ENCODE measurements at places on chromosomes 6 and 20.

DNA sequence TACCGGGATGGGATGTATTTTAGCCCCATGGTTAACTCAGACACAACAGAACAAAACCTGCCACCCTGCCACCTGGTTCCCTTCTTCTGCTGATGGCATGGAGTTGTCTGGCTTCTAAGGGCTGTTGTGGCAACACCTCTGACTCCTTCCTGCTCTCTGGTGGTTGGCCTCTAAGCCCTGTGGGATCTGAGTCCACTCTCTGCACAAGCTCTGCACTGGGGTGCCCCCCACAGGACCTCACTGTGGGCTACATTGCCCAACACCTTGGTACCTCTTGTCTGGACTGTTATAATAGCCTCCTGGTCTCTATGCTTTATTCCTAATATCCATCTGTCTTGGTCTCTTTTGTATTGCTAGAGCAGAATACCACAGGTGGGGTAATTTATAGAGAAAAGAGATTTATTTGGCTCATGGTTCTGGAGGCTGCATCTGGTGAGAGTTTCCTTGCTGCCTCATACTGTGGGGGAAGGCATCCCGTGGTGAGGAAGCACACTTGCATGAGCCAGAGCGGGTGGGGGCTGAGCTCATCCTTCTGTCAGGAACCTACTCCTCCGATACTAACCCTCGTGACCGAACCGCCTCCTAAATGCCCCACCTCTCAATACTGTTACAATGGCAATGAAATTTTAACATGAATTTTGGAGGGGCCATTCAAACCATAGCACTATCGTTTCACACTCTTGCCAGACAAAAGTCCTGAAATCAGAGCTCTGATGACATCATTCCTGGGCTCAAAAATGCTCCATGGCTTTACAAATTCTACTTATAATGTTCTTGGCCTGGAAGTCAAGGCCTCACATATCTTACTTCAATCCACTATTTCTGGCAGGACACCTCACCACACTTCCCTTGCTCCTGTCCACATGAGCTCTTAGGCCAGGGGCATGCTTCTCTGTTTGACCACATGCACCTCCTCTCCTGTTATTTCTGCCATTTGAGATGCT is 127.2 kb downstream of the PAX1 start:
- DNase-seq, result no peak

DNA sequence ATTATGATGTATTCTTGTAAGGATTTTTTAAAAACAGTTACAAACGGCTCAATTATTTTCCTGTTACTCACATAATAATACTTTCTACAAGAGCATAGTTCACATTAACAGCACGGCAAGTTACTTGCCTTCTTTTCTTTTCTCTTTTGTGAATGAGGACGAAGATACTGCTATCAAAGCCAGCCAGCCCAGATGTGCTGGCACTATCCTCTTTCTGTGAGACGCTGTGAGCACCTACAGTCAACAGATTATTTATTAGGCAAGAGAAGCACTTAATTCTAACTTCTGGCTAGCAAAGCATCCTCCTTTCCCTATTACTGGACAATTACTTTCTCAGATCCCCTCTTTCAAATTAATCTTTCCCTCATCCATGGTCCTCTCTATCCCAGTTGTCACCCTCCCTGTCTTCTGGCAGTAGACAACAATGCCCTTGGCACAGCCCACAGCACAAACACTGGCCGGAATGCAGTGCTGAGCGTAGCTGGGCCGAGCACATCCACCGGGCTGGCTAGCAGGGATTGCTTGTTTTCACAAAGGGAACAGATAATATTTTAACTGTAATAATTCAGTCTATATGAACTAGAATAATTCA is 262.1 kb downstream of the FOXC1 start:
- no peak for DNase-seq

GRCh38 chr6:108574457-108575141 is 13.9 kb downstream of the FOXO3 start:
- DNase-seq, result no peak

GRCh38 chr6:157131250-157131649 is 192.1 kb downstream of the TMEM242 start:
- DNase-seq, result no peak

DNA sequence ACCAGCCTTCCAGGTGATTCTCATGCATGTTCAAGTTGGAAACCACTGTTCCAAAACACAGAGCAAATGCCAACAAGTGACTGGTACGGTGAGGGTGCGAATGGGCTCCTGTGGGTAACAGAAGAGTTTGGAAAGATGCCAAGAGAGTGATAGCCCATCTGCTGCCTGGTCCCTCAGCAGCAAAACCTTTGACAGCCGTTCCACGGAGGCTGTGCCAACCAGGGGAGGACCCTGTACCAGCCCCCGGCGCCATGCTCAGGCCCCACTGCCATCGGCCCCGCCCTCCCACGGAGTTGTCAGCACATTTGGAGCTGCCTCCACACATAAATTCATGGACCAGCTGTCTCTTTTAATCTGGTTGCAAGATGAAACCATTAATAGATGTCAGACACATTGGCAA is 4.4 kb upstream of the PTPRT start:
- DNase-seq, result no peak

- no peak for DNase-seq
These were observed 291.8 kb downstream of the RNGTT start for GRCh38 chr6:88671624-88672023.

- no peak for DNase-seq
These were observed 6.9 kb downstream of the RSPO4 start for GRCh38 chr20:995170-995569.

DNA sequence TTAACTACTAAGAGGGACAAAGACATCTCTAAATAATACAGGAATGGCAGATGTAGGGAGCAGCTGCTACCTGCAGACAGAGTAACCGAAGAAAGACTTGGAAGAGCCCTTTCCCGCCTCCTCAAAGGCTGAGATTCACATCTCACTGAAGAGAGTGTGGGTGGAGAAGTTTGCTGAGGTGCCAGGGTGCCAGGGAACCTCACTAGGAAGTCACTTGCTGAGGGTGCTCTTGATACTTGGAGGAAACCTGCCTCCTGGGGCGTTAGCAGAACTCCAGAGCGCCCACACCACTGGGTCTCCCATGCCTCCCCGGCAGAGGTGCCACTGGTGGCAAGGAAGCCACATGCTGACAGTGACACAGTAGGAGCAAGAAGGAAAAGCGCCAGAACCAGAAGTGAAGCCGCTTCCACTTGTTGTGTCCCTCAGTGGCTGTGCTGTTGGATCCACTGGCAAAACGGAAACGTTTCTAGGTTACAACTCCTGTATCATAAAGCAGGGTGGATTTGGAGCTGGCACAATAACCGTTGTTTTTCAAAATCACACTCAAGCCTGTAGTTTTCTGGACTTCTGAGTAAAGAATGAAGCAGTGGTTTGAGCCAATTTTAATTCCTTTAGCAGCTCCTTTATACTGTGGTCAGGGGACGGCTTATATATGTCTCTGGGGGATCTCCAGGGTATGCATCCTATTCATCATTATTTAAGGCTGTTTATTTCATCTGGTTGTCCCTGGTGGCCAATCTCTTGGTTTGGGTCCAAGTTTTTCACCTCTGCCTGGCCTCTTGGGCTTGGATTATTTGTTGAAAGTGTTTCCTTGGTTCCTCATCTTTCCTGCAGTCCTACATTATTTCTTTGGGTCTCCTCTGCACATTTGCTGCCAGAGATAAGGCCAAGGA is 64.5 kb downstream of the CDC5L start:
- no peak for DNase-seq

- no peak for DNase-seq
These were observed 5.3 kb downstream of the POPDC3 start for GRCh38 chr6:105174512-105174911.

- DNase-seq, result no peak
These were observed 1.4 kb downstream of the PIM1 start for GRCh38 chr6:37171201-37171969.

DNA sequence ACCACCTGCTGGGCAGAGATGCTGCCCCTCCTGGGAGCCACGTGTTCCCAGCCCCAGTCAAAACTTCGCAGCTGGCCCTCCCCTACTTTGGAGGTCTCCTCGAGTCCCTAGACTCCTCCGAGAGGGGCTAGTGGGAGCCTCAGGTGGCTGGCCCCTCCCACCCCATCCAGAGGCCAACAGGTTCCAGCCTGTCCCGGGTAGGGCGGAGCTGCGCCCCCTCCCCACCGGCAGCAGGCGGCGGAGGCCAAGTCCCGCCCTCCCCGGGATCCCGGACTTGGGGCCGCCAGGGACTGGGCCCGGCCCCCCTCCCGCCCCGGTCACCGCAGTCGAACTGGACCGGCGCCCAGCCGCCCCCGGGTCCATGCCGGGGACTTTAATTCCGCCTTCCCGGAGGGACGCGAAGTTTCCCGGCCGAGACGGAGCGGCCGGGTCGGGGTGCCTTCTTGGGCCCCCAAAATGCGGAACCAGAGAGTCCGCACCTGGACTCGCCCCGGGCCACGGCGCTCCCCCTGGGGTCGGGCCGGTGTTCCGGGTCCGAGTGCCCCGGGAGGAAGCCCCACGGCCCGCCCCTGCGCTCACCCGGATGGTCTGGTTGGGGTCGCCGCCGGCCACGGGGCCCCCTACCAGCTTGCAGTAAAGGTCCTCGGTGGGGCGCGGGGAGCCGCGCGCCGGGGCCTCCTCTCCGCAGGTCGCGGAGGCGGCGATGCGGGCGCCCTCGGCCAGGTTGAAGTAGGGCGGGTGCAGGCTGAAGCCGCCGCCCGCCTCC is 559 bp downstream of the LAMA5 start:
- DNase-seq, result no peak

DNA sequence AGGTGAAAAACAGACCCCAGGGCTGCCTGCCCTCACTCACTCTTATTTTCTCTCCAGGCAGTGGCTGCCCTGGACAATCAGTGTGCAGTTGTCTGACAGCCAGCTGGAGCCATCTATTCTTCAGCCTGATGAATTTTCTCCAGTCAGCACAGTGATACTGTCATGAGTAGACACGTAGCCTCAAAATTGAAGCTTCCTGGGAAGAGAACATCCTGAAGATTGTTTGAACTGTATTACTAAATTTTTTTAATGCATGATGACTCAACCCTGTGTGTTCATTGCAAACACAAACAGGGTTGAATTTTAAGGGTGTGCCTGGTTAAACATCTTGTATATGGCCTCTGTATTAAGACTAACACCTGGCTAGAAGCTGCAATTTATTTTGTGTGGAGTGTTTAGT is 49.8 kb upstream of the STXBP5 start:
- no peak for DNase-seq

DNA sequence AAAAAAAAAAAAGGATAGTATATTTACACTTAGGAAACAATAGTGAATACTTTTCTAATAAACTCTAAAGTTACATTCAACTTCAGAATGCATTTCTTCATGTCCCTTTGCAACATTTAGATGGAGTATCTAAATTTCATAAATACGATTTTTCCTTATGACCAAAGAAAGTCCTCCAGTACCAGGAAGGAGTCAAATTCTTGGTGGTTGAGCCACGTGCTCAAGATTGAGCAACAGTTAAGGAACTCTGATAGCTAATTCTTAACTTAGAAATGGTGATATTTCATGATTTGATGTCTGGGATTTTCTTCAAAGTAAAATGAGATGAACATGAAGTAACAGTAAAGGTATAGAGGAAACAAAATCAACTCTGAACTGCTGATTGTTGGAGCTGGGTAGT is 92.7 kb downstream of the SASH1 start:
- no peak for DNase-seq

- DNase-seq, result no peak
These were observed 13.0 kb downstream of the RIPOR3 start for GRCh38 chr20:50678169-50678898.

DNA sequence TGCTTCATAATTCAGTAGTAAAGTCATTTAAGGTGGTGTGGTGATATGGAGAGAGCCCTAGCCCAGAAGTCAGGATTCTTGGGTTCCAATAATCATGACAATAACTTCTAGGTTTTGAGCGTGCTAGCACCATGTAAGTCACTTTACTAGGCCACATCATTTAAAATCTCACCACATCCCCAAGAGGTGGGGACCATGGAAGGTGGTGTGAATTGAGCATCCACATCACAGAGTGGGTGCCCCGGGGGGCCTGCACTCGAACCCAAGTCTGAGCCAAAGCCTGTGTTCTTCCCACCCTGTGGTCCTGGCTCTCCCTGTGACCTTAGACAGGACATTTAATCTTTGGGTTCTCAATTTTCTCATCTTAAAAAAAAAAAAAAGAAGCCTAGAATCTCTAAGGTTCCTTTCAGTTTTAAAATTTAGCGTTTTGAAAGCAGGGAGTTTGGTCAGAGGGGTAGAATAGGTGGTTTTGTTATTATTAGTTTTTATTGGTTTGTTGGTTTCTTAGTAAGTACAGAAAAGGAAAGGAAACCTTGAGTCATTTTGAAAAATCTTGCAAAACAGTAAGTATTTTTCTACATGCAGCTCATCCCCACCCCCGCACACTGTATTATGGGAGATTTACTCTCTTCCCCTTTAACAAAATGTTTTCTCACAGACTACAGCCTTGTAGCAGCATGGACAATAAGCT is 26.4 kb downstream of the ARMC2 start:
- no peak for DNase-seq

DNA sequence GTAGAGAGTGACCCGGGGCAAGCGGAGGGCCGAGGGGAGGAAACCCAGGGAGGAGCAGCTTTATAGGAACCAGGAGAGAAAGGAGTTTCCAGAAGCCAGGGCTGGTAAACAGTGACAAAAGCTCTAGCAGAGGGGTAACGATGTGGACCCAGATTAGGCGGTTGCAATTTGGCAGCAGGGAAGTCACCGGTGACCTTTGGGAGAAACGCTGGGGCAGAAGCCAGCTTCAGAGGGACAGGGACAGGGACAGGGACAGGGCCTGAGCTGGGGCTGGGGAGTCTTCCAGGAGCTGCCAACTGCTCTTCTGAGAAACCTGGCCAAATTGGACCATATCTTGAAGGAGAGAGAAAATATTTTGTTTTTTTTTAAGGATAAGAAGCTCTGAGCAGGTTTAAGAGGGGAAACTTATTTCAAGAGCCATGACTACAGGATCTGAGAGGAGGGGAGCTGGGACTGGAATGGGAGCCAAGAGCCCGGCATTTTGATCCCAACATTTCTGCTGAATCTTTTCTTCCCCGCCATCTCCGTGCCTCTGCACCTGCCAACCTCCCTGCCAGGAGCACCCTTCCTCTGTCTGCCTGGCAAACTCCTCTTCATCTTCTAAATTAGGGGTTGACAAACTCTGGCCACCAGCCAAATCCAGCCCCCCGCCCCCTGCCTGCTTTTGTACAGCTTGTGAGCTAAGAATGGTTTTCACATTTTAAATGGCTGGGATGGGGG is 22.6 kb upstream of the PREX1 start:
- DNase-seq, result no peak

GRCh38 chr6:157452096-157452495 is 71.1 kb downstream of the ZDHHC14 start:
- no peak for DNase-seq

DNA sequence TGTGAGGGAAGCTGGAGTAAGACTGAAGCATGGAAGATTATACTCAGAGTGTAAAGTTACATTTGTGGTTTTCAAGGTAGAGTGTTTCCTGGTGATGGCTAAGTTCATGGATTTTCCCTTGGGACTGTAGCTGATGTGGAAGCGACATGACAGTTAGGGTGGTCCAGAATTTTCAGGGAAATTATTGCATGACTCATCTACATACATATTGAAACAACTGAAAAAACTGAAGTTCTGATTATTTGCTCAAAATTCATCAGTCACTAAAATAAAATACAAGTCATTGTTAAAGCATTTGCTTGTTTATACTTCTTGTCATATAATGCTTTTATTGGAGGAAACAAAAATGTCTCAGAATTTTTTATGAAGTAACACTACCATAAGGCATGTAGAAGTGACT is 700.0 kb downstream of the RFPL4B start:
- DNase-seq, result no peak

All from esophagus squamous epithelium (tissue), 5 donors.